ENCODE measurements at places on chromosomes 4 and X.

DNA sequence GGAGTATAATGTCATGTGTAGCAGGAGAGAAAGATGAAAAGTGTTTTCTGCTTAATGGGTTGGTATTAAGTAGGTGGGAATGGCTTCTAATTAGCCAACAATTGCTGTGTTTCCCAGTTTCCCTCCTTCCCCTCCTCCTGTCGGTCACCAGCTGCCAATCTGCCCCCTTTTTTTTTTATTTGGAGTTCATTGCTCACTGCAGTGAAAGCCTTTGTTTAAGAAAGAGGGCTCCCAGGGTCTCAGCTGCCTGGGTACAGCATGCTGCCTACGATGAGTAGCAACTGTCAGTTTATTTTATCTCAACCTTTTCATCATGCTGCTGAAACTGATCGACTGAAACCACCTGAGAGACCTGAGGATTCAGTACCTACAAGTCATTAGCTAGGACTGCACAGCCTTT lies 149.0 kb downstream of the POU4F2 start:
- no peak for DNase-seq

DNA sequence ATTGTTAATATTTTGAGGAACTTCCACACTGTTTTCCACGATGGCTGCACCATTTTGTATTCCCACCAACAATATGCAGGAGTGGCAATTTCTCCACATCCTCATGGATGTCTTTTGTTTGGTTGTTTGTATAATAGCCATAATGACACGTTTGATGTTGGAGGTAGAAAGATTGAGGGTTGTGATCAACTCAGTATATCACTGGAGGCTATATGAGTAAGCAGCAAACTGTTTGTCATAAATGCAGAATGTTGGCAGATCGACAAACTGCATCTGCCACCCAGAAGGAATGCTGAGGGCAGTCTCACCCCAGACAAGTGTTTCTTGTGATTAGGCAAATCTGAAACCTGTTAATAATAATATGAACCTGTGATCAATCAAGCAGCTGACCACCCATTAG lies 243.9 kb upstream of the WDFY3 start:
- DNase-seq: no peak

DNA sequence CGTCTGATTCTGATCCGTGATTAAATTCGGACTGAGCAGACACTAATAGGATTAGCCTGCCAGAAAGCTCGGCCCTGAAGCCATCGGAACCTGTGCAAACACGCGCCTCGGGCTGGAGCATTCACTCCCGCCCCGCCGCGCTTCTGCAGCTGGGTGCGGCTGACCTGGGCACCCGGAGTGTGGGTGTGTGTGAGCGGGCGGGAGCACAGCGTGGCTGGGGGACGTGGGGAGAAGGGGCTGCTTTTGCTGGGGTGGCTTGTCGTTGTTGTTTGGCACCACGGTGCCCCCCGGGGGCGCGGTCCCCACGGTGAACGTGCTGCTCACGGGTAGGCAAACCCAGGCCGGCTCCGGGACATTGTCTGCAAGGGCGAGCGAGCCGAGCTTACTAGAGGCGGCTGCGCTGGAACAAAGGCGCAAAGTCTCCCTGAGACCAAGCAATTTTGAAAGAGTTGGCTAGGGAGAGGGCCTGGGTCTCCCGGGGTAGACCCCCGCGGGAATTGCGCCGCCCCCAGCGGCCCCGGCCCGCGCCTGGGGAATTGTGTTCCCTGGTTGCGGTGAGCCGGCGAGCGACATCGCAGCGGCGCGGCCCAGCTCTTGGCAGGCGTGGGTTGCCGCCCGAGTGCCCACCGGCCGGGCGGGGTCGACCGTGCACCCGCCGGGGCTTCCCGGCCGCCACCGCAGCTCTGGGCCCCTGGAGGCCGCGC lies 1.4 kb downstream of the MAMLD1 start:
- peak; percentile 7 for DNase-seq

GRCh38 chr4:152853293-152853692 lies 73.5 kb downstream of the ARFIP1 start:
- no peak for DNase-seq

DNA sequence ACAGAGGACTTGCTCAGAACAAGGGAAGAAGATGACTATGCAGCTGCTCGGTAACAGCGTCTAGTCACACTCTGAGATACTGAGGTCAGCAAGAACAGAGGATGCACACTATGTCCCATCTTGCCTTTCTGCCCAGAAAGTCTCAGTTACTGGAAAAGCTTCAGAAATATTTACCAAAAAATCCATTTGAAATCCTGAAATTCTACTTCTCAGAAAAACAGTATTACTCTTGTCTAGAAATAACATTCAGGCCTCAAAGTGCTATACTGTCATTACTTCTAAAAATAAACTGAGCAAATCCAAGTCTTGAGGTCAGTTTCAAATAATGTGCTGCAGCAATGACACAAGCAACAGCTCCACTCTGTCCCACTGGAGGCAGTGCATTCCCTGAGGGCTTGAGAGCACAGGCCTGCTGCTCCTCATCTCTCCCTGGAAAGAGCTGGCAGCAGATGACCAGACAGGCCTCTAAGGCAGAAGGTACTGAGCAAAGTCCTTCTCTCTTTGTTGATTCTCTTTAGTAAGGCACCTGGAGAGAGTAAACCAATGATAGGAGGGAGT lies 76.9 kb downstream of the CAMK2D start:
- no peak for DNase-seq

- no peak for DNase-seq
Measured at GRCh38 chr4:37054531-37055077, 189.9 kb upstream of the NWD2 start.

GRCh38 chr4:36551697-36552214 lies 270.3 kb downstream of the DTHD1 start:
- peak; percentile 1 for DNase-seq

DNA sequence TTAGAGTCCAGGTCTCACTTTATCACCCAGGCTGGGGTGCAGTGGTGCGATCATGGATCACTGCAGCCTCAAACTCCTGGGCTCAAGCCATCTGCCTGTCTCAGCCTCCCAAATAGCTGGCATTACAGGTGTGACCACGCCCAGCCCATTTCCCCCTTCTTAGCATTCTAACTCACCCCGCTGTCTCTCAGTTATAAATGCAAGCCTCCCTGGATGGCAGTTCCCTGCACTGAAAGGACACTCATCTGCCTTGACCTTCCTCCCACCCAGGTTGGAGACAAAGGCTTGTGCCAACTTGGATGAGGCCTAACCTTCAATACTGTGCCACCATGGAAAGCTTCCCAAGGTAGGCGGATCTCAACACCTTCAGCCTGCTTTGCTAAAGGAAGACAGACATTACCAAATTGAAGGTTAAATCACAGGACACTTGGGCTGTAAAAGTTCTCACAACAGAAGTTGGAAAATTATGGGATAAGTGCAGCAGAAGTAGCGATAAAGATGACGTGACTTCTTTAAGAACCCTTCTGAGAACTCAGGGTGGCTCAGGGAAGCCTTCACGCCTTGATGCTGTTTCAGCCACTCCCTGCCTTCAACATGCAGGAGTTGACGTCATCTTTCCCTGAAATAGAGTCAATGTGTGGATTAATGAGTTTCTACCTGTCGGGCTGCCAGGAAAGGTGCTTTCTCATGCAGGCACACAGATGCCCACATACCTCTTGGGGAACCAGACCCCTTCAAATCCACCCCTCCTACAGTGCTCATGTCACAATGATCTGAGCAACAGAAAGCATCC lies 10.6 kb upstream of the GPM6B start:
- DNase-seq: no peak

DNA sequence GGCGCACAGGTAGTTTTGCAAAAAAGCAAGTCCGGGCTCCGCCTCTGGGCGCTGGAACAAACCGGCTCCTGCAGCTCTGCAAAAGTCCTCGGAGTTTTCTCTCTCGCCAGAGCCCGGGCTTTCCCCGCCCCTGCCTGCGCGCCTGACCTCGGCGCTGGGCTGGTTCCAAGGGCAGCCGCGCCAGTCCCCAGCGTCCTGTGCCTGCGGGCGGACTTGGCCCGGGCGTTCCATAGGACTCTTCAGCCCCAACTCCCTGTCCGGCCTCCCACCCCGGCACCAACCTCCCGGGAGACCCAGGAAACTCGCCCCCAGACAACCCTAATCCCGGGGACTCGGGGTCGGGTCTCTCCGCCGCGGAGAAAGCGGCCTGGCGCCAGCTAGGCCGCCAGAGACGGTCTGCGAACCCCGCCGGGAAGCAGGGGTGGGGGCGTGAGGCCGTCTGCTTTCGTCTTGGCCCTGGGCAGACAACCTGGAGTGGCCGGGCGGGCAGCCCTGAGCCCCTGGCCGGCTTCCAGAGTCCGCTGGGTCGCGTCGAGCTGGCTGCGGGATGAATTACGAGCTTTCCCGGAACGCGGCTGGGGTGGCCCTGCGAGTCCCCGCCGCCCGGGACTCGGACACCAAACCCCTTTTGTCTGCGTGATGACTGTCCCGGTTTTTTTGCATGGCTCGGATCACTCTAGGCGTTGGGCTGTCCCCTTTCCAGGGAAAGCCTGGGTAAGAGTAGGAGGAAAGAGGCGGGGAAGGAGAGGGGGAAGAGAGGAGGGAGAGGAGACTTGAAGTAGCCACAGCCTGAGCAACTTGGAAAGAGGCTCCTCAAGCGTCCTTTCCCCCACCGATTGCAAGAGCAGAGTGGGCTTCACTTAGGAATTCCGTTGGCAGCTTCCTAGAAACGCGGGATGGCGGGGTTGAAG lies 916 bp downstream of the MXRA5 start:
- DNase-seq: no peak

DNA sequence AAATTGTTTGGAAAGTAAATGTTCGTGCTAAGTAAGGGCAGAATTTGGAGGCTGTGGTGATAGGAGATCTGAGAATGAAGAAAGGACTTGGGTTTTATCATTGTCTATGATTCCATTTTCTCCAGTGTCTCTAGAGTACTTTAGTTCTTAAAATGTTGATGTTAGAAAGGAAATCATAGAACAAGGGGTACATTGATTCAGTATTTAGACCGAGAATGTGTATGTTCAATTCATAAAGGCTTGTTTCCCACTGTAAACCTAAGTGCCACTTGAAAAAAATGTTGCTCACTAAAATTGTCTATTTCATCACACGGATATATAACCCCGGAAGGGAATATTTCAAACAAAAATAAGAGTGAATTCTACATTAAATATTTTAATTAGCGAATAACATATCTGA lies 159.3 kb upstream of the ETNPPL start:
- DNase-seq: no peak

- DNase-seq: no peak
Measured at GRCh38 chr4:62517716-62518115, 1317.6 kb downstream of the ADGRL3 start.

GRCh38 chr4:187157380-187157958 lies 433.8 kb upstream of the FAT1 start:
- DNase-seq: no peak

DNA sequence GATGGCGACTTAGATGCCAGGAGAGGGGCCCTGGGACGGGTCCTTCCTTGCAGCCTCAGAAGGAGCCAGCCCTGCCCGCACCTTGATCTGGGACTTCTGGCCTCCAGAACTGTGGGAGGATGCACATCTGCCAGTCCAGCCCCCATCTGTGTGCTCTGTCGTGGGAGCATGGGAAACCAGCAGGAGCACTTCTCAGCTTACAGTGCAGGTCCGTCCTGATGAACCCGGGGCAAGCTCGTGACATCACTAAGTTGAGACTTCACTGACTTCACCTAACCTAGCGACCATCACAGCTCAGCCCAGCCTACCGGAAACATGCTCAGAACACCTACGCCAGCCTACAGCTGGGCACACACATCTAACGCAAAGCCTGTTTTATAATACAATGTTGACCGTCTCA lies 38.1 kb downstream of the ABLIM2 start:
- no peak for DNase-seq

- DNase-seq: no peak
Measured at GRCh38 chrX:50813843-50814661, at the start of gene SHROOM4. TSS of gene SHROOM4 (minus strand) at chrX:50814194. CDS start at chrX:50814018, 176 bp downstream.

- no peak for DNase-seq
Measured at GRCh38 chr4:168605411-168605810, 108.6 kb downstream of the PALLD start.

DNA sequence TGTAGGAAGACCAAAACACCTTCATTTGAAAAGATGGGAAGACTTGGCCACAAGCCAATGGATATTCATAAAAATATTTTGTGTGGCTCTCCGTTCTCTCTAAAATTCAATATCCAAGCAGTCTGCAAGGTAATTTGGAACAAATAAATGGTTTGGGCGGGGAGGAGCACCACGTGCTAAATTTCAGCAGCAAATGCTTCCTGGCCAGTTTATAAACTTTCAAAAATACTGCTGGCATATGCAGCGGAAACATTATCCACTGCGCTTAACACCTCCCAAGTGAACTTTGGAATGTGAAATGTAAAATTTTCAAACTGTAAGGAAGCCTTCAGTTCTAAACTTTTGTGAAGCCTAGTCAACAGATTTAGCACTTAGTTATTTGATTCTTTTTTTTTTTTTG lies 191.0 kb downstream of the NSUN7 start:
- DNase-seq: no peak

DNA sequence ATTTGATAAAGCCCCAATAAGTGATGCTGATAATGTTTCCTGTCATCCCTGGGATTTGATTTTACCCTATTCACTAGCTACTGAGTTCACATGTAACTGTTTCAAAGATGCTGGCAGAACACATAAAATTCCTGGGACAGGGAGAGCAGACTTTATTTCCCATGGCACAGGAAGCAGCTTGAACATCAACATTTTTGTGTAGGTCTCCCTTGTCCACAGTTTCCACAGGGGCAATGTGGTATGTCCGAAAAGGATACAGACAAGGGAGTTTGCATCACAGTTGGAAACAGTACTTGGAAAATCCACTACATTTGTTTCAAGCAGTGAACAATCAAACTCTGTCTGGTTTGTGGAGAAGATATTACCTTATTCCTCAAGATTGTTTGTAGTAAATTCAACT lies 129.2 kb upstream of the KLHL4 start:
- no peak for DNase-seq

DNA sequence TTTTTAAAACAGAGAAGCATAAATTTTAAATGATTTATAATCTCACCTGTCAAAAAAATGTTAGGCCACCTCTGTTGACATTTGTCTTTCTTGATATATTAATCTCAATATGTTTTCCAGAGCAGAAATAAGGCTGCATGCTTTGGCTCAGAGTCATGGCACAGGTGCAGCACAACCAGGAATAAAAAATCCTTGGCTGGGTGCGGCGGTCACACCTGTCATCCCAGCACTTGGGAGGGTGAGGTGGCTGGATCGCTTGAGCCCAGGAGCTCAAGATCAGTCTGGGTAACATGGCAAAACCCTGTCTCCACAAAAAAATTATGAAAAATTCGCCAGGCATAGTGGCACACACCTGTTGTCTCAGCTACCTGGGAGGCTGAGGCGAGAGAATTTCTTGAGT lies 18.1 kb downstream of the CPLX1 start:
- DNase-seq: no peak

GRCh38 chr4:87521757-87522374 lies 7.3 kb downstream of the SPARCL1 start:
- DNase-seq: no peak

GRCh38 chrX:72023071-72023470 lies 108.6 kb downstream of the RTL5 start:
- no peak for DNase-seq

GRCh38 chrX:132742246-132742645 lies 216.2 kb downstream of the HS6ST2 start:
- DNase-seq: no peak

- DNase-seq: no peak
Measured at GRCh38 chrX:21944136-21944615, 3.7 kb downstream of the SMS start.

Measured in CD4-positive, alpha-beta T cell treated with Interleukin-10 for 1 hour (primary cell).